Fibroblast of skin of left biceps (primary cell): ENCODE measurements at places on chromosomes 16 and 17.

DNA sequence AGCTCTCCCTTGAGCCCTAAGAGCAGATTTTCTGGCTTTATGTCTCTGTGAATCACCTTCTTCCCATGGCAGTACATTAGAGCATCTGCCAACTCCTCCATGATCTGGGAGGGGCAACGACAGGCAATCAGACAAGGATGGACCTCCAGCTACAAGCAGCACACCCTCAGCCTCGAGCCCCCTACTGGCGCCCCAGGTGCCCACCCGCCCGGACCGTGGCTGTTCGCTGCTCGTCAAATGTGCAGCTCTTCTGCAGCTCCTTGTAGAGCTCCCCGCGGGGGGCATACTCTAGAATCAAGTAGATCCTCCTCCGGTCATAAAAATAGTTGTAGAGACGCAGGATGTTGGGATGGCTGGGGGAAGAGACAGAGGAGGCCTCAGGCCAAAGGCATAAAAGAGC lies 3.8 kb downstream of the AURKB start:
- DNase-seq: no peak

GRCh38 chr17:45432405-45433158 lies at the start of gene ARHGAP27:
Gene ARHGAP27 (minus strand): TSS chr17:45432870. CDS start chr17:45430279, 2,591 bp downstream.
- DNase-seq: no peak

DNA sequence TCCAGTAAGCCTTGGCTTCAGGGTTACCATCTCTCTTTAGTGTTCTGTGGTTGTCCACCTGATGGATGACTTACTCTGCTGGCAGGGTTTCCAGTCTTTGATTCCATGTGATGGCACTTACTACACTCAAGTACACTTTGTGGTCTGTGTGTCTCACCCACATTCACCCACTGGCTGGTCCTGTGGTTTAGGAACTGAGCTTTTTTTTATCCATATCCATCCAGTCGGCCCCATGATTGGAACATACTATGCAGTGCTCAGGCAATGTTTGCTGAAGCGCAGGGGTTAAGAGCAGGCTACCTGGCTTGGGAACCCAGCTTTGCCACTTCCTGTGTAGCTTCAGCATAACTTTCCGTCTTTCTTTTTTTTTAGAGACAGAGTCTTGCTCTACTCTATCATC lies 2.8 kb upstream of the FUS start:
- no peak for DNase-seq

DNA sequence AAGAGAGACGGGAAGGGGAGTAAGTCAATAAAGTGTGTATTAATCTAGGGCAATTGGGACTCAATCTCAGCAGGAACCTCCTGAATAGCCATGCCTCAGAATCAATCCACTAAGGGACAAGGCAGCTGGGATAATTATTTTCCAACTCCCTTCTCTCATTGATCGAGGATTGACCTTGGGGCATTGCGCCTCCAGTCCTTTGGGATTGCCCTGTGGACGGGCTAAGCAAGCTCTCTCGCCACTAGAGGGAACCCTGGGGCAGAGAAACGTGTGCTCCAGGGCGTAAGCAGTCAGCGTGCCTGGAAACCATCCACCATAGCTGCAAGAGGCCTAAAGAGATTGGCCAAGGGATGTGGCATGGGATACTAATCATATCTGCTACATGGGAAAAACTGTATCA lies 53.9 kb upstream of the ERCC4 start:
- DNase-seq: peak; percentile 12

DNA sequence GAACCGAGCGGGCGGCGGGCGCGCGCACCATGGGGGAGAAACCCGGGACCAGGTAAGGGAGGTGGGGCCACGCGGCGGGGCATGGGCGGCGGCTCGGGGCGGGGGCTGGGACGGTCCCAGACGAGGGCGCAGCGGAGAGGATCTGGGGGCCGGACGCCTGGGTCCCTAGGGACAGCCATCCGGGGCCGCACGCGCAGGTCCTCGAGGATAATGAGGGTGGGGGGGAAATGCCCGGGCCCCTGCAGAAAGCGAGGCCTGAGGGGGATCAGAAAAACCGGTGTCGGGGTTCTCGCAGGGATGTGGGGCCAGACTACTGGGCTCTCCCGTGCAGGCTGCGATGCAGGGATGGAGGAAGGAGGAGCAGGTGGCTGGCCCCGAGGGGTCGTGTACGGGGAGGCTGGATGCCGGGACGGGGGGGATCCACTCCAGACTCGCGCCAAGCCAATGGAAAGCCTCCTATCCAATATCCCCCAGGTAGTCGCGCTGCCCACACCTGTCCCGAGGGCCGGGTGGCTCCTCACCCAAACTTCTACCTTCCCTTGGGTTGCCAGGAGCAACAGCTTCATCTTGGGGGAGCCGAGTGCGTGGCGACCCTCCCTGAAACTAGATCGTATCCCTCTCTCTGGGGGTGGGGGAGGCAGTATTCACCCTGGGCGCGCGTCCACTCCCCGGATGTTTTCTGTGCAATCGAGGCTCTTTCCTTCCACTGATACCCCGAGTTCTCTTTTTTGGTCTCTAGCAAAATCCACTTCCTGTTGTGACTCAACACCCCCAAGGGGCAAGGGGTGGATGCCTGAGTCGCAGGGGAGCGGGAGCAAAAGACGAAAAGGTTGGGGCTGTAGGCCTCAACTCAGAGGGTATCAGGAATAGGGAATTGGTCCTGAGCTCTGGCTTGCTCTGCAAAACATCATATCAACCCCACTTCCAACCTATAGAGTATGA lies 532 bp downstream of the ARRB2 start:
- DNase-seq: no peak

DNA sequence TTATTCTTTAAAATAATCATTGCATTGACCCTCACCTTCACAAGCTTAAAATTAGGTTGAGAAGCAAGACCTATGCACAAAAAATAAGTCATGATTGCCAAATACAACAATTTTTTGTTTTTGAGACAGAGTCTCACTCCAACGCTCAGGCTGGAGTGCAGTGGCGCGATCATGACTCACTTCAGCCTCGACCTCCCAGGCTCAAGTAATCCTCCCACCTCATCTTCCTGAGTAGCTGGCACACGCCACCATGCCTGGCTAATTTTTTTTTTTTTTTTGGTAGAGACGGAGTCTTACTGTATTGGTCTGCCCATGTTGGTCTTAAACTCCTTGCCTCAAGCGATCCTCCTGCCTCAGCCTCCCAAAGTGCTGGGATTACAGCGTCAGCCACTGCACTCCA lies 24.2 kb downstream of the ZNF652 start:
- no peak for DNase-seq

DNA sequence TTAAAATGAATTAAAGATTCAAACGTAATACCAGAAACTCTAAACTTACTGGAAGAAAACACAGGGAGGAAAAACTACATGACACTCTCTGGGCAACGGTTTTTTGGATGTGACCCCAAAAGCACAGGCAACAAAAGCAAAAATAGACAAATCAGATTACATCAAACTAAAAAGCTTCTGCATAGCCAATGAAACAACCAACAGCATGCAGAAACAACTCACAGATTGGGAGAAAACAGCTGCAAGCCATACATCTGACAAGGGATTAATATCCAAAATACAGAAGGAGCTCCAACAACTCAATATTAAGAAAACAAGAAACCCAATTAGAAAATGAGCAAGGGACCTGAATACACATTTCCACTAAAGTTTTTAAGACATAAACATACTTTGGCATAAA lies 69.2 kb upstream of the ALOX12 start:
- DNase-seq: no peak

DNA sequence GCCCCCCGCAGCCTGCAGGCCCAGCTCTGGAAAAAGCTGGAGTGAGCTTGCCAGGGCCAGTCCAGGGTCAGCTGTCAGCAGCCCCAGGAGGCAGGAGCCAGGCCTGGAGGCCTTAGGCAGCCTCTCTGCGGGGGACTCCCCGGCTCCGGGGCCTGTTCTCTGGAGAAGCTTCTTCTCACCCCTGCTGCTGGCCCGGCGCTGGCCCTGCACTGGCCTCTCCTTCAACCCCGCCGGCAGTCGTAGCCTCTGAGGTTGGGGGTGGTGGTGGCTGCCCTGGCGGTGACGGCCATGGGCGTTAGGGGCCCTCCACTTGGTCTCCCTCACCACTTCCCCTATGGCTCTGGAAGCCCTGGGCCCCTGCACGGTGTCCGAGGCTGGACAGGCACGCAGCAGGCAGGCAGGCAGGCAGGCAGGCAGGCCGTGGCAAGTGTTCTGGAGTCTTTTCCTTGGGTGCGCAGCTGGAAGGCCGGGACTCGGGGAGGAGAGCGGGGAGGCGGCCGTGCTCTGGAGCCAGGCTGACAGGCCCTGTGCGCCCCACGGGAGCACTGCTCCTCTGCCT lies 2.1 kb downstream of the FOXF1 start:
- DNase-seq: no peak

GRCh38 chr16:66129196-66129595 lies 237.3 kb upstream of the CDH5 start:
- DNase-seq: no peak

DNA sequence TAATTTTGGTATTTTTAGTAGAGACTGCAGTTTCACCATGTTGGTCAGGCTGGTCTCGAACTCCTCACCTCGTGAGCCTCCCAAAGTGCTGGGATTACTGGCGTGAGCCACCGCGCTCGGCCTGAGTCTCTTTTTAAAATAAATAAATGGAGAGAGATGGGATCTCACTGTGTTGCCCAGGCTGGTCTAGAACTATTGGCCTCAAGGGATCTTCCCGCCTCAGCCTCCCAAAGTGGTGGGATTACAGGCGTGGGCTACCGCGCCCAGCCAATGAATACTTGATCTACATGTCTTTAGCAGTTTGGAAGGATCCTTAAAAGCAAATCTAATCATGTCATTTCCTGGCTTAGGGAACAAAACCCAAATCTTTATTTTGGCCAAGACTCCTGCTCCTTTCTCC lies 1.2 kb downstream of the DHODH start:
- DNase-seq: no peak

GRCh38 chr16:88376835-88377726 lies 5.7 kb upstream of the ZNF469 start:
- DNase-seq: no peak

- DNase-seq: no peak
These were observed 10.7 kb upstream of the CIITA start for GRCh38 chr16:10865991-10866966.

DNA sequence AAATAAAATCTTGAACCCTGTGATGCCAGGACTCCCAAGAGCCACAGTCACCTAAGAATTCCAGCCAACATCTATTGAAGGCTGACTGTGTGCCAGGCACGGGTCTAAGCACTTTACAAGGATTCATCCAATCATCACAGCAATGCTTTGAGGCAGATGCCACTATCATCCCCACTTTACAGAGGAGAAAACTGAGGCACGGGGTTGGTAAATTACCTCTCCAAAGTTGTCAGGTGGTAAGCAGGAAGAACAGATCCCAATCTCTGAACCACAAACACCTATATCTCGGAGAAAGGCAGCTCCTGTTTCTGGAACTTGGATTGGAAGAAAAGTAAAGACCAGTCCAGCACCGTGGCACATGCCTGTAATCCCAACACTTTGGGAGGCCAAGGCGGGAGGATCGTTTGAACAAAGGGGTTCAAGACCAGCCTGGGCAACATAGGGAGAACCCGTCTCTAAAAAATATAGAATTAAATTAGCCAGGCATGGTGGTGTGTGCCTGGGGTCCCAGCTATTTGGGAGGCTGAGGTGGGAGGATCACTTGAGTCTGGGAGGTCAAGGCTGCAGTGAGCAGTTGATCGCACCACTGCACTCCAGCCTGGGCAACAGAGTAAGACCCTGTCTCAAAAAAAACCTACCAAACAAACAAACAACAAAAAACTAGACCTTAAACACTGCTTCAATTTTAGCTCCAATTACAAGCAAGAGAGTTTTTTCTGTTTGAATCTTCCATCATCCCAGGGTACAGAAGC lies 60.7 kb upstream of the SIAH1 start:
- no peak for DNase-seq

DNA sequence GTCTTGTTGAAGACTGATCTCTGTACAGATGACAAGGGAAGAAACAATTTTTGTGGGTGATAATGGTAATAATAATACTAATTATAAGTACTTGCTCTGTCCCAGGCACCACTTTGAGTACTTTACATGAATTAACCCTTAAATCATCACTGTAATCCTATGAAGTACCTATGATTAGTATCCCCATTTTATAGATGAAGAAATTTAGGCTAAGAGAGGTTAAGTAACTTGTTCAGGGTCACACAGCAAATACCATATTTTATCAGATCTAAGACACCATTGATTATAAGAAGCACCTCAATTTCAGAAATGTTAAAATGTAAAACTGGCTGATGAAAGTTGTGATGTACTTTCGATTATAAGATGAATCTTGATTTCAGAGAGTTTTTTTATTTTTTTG lies 18.6 kb downstream of the TADA2A start:
- DNase-seq: no peak

- no peak for DNase-seq
These were observed 8.9 kb upstream of the TMEM220 start for GRCh38 chr17:10738521-10739258.

GRCh38 chr17:76193591-76193990 lies 46.7 kb downstream of the RNF157 start:
- no peak for DNase-seq

- no peak for DNase-seq
These were observed 37.6 kb downstream of the NME2 start for GRCh38 chr17:51203838-51204237.
